ENCODE measurements at places on chromosomes 11 and 22.

DNA sequence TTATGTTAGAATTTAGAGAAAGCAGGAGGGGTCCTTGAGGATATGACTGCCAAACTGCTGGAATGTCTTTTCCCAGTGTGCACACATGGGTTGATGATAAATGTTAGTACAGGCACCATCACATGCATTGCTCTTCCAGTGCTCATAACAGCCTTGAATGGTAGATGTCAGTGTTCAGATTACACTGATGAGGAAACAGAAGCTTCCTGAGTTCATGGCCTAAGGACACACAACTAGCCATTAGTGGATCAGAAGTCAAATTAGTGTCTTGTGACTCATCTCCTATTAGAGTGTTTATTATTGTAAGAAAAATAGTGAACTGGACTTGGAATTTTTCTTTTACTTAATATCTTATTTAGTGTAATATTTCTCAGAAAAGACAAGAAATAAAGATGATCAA, 241.5 kb downstream of the DDX10 start:
- no peak for DNase-seq

DNA sequence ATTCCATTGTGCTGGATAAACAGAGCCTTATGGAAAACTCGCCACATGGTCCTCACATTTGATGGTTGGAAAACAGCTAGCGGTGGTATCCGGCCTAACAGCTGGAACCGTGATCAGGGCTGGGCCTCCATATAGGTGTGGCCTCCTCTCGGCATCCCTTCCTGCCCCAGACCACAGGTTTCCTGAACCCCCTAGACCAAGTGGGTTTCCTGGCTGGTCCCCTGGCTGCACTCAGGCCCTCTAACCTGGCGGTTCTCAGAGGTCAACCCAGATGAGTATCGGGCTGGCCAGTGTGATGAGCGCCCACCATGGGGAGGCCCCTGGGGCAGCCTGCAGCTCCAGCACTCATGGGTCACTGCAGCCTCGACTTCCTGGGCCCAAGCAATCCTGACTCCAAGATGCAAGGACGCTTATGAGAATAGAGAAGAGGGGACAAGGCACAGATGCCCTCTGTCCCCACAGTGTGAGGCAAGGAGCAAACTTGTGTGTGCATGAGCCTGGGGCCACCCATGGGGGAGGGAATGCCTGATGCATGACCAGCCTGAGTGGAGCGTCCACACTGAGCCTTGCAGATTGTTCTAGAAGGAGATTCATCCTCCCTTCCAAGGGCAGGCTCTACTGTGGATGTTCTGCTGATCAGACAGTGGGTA, 53.4 kb upstream of the WNT7B start:
- DNase-seq: no peak

- no peak for DNase-seq
These were observed 35.7 kb upstream of the MICAL2 start for GRCh38 chr11:12074529-12075195.

DNA sequence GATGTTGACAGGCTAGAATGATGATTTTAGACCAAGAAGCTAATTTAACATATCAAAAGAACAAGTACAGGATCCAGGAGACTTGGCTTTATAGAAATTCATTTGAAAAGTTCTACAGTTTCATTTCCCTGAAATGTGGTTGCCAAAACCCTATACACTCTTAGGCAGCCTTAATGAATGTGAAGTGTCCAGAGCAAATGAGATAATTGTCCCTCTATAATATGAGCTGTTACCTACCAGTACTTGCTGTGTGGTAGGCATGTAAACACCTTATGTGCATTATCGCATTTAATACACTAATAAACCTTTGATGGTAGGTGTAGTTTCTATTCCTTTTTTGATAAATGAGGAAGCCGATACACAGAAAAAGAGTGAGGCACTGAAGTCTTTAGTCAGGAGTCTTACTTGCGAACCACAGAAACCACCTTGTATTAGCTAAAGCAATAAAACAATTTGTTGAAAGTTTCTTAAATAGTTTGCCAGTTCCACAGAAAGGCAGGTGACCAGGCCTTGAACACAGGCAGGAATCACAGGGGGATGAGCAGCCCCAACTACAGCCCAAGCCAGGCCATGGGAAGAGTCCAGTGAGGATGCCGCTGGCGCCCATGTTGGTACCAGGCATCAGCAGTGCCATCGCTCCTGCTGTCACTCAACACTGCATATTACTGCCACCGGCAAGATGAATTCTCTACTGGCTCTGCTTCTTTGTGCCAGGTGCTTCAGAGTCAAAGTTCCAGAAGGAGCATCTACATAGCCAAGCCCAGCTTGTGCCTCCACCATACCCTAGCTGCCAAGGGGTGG, 81.7 kb downstream of the SWAP70 start:
- DNase-seq: no peak

All from activated CD4-positive, CD25-positive, alpha-beta regulatory T cell treated with anti-CD3 and anti-CD28 coated beads, Interleukin-2, amount 50 U/mL, for 72 hours (primary cell).